ENCODE measurements at places on chromosomes 11 and 22. TPM values are rescaled to one million over a fixed set of nuclear protein-coding genes. Genes with fewer than 3 reads are reported as not detected.

SCN3B gene
- 0.10 TPM for polyA plus RNA-seq

RAD9A gene
- 11.6 TPM for polyA plus RNA-seq

MRGPRX4 gene
- polyA plus RNA-seq: not detected

OR10A4 gene
- polyA plus RNA-seq: not detected

ANGPTL5 gene
- not detected for polyA plus RNA-seq

P2RY2 gene
- 0.18 TPM for polyA plus RNA-seq

ZBTB16 gene
- 178 TPM for polyA plus RNA-seq
